Kidney tubule cell (primary cell): ENCODE measurements at places on chromosomes 11 and 22.

- DNase-seq: no peak
These were observed 72.8 kb downstream of the THAP12 start for GRCh38 chr11:76307978-76308747.

- no peak for DNase-seq
These were observed 33.1 kb downstream of the MTMR3 start for GRCh38 chr22:29916007-29916544.

- DNase-seq: no peak
These were observed 23.4 kb downstream of the CBX7 start for GRCh38 chr22:39129081-39129480.

DNA sequence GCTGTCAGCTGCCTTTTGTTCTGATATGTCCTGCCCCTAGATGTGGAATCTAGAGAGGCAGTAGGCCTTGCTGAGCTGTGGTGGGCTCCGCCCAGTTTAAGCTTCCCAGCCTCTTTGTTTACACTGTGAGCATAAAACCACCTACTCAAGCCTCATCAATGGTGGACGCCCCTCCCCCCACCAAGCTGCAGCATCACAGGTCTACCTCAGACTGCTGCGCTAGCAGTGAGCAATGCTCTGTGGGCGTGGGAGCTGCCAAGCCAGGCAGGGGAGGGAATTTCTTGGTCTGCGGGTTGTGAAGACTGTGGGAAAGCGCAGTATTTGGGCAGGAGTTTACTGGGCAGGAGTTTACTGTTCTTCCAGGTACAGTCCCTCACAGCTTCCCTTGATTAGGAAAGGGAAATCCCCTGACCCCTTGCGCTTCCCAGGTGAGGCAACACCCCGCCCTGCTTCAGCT lies 98.5 kb downstream of the SMCO4 start:
- DNase-seq: peak; percentile 71

DNA sequence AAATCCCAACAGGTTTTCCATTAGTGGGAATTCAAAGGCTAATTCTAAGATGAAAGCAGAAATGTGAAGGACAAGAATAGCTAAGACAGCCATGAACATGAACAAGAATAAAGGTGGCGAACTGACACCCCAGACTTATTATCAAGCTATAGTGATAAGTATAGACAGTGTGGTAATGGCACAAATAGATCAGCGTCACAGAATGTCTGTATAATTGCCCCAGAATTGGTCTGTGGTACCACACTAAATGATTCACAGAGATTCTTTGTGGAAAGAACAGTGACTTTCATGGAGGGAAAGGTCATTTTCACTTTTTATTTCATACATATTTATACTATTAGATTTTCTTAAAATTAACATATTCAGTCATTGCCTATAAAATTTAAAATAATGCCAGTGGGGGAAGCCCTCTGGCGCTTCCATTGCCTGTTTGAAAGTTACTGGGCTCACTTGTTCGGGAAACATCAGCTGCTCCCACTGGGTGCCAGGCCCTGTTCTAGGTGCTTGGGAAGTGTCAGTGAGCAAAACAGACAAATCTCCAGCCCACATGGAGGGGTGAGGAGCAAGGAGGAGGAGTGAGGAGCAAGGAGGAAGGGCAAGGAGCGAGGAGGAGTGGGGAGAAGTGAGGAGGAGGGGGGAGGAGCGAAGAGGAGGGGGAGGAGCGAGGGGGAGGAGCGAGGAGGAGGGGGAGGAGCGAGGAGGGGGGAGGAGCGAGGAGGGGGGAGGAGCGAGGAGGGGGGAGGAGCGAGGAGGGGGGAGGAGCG lies 11.3 kb upstream of the NLRP6 start:
- no peak for DNase-seq

GRCh38 chr11:44824300-44824704 lies 97.5 kb downstream of the TSPAN18 start:
- no peak for DNase-seq

- DNase-seq: no peak
These were observed 5.0 kb upstream of the MUC6 start for GRCh38 chr11:1041471-1041870.

DNA sequence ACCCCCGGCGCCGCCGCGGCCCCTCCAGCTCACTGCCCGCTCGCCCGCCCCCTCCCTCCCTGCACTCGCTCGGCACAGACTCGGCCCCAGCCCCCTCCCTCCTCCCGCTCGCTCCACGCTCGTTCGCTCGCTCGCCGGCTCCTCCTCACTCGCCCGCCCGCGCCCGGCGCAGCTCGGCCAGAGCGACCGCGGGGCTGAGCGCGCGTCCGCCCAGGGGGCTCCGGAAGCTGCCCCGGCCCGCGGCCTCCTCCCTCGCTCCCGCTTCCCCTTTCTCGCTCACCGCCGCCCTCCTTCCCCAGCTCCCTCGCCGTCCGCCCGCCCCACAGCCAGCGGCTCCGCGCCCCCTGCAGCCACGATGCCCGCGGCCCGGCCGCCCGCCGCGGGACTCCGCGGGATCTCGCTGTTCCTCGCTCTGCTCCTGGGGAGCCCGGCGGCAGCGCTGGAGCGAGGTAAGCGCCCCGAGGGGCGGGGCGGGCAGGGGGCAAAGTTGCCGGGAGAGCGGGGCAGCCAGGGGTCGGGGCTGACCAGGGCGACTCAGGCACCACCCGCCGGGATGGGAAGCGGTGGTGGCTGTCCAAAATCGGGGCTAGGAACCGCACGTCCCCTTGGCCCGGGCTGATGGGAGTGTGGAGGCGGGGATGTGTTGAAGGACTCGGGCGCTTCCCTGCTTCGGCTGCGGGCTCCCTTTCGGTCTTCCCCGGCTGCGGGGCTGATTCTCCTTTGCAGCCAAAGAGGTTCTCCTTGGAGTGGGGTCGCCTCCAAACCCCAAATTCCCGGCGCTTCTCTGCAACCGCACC lies at the start of gene SEZ6L:
TSS of gene SEZ6L (plus strand) at position 148 of the 797 bp plus-strand sequence. CDS start at position 356, 208 bp downstream.
- DNase-seq: no peak

- no peak for DNase-seq
These were observed 15.1 kb downstream of the APOL6 start for GRCh38 chr22:35663371-35663770.

- peak; percentile 10 for DNase-seq
These were observed 7.1 kb downstream of the TBX1 start for GRCh38 chr22:19767427-19768341.

DNA sequence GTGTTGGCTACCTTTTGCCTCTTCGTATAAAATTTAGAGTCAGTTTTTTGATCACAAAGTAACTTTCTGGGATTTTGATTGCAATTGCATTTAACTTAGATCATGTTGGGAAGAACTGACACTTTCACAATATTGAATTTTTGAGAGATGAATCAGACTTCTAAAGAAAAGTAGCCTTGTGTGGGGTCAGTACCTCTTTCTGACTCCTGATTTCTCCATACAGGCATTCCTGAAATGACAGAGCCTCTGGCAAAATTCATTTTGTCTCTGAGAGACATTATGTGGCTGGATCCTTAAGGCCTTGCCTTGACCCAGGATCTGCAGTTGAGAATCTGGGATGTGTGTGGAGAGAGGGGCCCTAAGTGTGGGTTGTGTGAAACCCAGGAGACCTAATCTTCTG lies 37.8 kb downstream of the PPFIBP2 start:
- peak; percentile 60 for DNase-seq

DNA sequence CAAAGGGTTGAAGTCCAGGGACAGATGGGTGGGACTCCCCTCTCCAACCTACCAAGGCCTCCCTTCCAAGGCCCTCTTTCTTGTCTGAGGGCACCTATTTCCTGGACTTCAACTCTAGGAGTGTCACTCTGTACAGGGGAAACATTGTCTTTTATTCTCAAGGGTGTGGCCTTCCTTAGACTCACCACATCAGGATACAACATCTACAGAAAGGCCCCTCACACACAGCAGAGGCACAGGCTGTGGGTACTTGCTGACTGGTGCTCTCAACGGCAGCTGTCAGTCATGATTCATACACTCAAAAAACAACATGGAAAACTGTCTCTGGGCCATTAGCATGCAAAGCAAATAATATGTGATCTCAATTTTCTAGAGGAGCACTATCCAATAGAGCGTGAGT lies 78.0 kb downstream of the RCN1 start:
- DNase-seq: no peak

- peak; percentile 47 for DNase-seq
These were observed 734 bp downstream of the SNU13 start for GRCh38 chr22:41687901-41688364.

DNA sequence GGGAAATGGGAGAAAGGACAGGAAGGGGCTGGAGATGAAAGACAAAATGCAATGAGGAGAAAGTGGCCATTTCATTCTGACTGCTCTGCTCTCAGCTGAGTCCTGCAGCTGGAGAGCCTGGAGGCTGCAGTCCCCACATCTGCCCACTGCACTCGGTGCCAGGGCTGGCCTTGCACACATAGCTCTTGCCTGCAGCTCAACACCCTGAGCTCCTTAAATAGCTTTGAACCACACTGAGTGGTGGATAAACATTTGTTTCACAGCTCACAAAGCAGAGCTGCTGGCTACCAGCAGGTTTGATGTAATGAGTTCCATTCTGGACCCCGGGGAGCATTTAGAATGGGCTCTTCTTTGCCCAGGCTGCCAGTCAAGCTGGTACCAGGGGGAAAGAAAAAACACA lies 426.1 kb upstream of the CADM1 start:
- no peak for DNase-seq
